ENCODE measurements at places on chromosomes 12 and 14. TPM values are rescaled to one million over a fixed set of nuclear protein-coding genes. Genes with fewer than 3 reads are reported as not detected.

DNA sequence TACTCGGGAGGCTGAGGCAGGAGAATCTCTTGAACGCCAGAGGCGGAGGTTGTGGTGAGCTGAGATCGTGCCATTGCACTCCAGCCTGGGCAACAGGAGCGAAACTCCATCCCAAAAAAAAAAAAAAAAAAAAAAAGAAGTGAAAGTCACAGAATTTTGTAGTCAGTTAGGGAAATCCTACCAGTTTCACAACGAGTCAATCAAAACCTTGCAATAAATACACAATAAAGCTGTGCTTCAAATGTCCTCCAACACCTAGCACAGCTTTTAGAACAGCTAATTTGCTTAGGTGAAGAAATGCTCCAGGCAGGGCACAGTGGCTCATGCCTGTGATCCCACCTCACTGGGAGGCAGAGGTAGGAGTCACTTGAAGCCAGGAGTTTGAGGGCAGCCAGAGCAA, 112.8 kb upstream of the ATF7IP start:
- no peak overlapping the region for H3K27ac ChIP-seq
- no peaks in the 10 kb centered on the region for H3K27me3 ChIP-seq
- H3K4me1 ChIP-seq, result peaks cover 33% of the 10 kb centered on the region
- H3K36me3 ChIP-seq, result no peaks in the 10 kb centered on the region

DNA sequence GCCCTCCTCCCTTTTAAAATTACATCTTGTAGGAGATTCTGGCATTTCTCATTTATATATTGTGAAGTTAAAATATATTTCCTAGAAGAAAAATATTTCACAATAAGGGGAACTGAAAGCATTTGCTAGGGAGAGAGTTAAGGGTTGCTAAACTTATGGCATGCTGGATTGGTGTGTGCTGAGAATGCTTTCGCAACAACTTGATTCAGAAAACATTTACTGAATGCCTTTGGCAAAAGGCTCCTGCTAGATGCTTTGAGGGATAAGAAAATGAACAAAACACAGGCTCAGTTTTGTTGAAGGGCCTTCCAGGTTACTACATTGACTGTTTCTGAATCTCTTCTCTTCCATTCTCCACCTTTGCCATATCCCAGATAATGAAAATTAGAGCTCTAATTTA, 67.5 kb downstream of the DIP2B start:
- DNase-seq, result peak; percentile 57
- H3K36me3 ChIP-seq, result no peaks in the 10 kb centered on the region
- H3K4me1 ChIP-seq, result peaks cover 70% of the 10 kb centered on the region
- H3K27me3 ChIP-seq, result no peaks in the 10 kb centered on the region

GRCh38 chr12:69916544-69917235, 91.7 kb downstream of the MYRFL start:
- H3K36me3 ChIP-seq, result no peaks in the 10 kb centered on the region
- no peak for DNase-seq
- no peaks in the 10 kb centered on the region for H3K27me3 ChIP-seq
- no peak overlapping the region for H3K4me3 ChIP-seq

GRCh38 chr14:105475269-105476096, 862 bp downstream of the CRIP2 start:
- H3K27ac ChIP-seq, result peak overlapping the region; percentile 87
- peaks cover 50% of the 10 kb centered on the region for H3K4me1 ChIP-seq
- H3K27me3 ChIP-seq, result no peaks in the 10 kb centered on the region
- DNase-seq, result no peak
- H3K36me3 ChIP-seq, result no peaks in the 10 kb centered on the region
- H3K4me3 ChIP-seq, result peak overlapping the region; percentile 77

DNA sequence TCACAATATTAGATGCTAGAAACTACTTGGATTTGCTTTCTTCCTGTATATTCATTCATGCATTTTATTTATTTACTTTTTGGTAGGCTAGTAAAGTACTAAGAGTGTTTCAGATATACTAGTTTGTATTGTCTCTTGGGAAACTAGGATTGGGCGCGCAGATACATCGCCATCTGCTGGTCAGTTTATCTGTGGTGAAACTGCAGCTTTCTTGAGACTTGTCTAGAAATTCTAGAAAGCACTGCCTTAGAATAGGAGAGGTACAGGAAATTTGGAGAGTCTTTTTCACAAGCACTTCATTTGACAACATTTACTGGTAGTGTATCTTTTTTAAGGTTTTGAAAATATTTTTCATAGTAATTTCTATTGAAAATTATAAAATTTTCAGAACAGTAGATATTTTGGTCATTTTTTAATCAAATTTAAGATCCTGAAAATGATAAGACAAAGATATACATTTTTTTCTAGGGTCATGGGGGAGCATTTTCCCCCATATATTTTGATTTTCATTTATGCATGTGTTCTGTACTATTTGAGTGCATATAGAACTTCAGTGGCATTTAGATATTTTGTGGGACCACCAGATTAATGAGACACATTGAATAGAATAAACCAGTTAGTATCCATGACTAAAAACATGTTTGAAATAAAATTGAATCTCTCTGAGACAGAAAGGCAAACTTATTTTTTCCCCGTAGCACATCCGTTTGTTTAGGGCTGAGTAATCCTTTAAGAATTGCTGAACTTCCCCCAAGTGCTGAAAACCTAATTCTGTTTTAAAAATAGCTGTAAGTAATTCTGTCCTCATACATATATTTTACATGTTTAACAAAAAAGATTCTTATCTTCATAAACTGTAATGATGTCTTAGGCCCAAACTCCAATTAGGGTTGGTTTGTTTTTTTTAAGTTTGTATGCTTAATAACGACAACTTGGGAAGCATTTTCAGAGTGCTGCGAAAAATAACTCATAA, 44.5 kb downstream of the SLC38A6 start:
- DNase-seq, result peak; percentile 71
- H3K36me3 ChIP-seq, result no peaks in the 10 kb centered on the region
- H3K4me3 ChIP-seq, result no peak overlapping the region
- no peak overlapping the region for H3K27ac ChIP-seq
- no peaks in the 10 kb centered on the region for H3K4me1 ChIP-seq

Gene KCTD10
- total RNA-seq, result 54.8 TPM

- H3K36me3 ChIP-seq, result no peaks in the 10 kb centered on the region
- no peak overlapping the region for H3K27ac ChIP-seq
- no peaks in the 10 kb centered on the region for H3K4me1 ChIP-seq
- no peaks in the 10 kb centered on the region for H3K27me3 ChIP-seq
- no peak for DNase-seq
- H3K4me3 ChIP-seq, result no peak overlapping the region
Measured at GRCh38 chr14:58663494-58664111, 25.8 kb downstream of the DACT1 start.

Gene CLEC1B
- not detected for total RNA-seq

DNA sequence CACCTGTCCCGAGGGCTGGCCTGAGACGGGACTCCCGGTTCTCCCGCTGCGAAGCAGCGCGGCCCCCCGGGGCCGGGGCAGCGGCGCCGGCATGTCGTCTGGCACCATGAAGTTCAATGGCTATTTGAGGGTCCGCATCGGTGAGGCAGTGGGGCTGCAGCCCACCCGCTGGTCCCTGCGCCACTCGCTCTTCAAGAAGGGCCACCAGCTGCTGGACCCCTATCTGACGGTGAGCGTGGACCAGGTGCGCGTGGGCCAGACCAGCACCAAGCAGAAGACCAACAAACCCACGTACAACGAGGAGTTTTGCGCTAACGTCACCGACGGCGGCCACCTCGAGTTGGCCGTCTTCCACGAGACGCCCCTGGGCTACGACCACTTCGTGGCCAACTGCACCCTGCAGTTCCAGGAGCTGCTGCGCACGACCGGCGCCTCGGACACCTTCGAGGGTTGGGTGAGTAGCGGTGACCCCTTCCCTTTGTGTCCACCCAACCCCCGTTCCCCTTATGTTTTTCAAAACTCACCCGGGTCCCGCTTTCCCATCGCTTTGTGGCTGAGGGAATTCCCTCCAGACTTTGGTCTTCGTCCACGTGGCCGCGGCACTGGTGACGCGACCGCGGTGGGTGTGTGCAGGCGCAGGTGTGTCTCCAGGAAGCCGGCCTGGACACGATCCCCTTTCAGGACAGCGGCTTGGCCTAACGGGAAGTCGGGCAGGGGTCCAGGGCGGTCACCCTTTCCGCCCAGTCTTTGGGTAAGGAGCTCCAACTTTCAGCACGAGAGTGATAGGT, 826 bp downstream of the PRKCH start:
- no peaks in the 10 kb centered on the region for H3K27me3 ChIP-seq
- H3K36me3 ChIP-seq, result no peaks in the 10 kb centered on the region
- peak; percentile 29 for DNase-seq
- H3K27ac ChIP-seq, result peak overlapping the region; percentile 49
- H3K4me1 ChIP-seq, result peaks cover 6% of the 10 kb centered on the region
- peak overlapping the region; percentile 70 for H3K4me3 ChIP-seq

DNA sequence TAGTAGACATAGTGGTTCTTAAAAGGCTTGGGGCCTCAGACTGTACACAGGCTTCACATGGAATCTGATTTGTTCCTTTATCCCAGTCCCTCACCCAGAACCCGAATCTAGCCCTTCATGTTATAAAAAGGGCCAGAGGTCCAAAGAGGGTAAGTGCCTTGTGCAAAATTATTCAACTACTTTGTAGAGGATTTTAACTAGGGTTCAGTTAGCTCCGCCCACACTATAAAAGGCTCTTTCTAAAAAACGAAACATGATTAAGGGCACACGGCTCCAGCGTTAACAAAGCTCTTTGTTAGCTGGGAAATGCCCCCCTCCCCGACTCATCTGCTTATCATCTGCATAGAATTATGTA, 3.2 kb upstream of the SOCS2 start:
- H3K36me3 ChIP-seq, result peaks cover 6% of the 10 kb centered on the region
- H3K27ac ChIP-seq, result peak overlapping the region; percentile 97
- H3K4me3 ChIP-seq, result peak overlapping the region; percentile 87
- H3K27me3 ChIP-seq, result no peaks in the 10 kb centered on the region

Gene ASB2
- total RNA-seq, result 0.66 TPM

DNA sequence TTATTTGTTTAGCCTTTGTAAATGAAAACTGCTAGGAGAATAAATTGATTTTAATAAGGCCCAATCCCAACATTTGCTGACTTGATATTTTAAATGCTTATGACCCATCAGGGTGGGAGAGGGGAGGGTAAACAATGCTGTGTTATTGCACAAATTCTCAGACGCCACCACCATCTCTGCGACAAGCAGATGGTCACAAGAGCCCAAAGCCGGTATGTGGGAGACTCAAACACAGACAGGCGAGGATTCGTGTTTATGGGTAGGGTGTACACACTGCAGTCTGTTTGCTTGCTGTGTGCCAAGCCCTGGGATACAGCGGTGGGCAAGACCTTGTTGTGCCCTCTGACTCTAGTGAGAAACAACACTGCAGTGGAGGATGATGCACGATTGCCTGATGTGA, 39.2 kb upstream of the PWP1 start:
- H3K36me3 ChIP-seq, result no peaks in the 10 kb centered on the region
- DNase-seq, result no peak
- H3K27ac ChIP-seq, result no peak overlapping the region
- no peaks in the 10 kb centered on the region for H3K27me3 ChIP-seq
- H3K4me3 ChIP-seq, result no peak overlapping the region
- no peaks in the 10 kb centered on the region for H3K4me1 ChIP-seq

GRCh38 chr12:86801439-86801838, 545.2 kb upstream of the MGAT4C start:
- no peaks in the 10 kb centered on the region for H3K36me3 ChIP-seq
- no peak overlapping the region for H3K4me3 ChIP-seq
- no peak for DNase-seq

Gene AKAP3
- 4.5 TPM for total RNA-seq

DNA sequence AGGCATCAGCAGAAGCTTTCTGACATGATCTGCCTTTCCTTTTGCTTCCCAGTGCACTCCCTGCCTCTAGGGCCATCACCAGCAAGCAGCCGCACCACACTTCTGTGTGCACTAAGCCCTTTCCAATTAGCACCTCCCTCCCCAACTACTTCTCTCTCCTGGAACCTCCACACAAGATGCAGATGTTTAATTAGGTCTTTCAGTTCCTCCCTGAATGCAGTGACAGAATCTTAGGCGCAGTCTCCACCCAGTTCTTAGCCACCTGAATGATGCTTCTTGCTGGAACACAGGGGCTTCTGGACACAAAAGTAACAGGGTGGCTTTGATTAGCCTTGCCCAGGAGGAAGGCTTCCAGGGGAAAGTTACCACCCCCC, 32.9 kb downstream of the NIN start:
- no peak overlapping the region for H3K27ac ChIP-seq
- DNase-seq, result no peak
- no peaks in the 10 kb centered on the region for H3K36me3 ChIP-seq
- H3K4me3 ChIP-seq, result no peak overlapping the region
- no peaks in the 10 kb centered on the region for H3K27me3 ChIP-seq

DNA sequence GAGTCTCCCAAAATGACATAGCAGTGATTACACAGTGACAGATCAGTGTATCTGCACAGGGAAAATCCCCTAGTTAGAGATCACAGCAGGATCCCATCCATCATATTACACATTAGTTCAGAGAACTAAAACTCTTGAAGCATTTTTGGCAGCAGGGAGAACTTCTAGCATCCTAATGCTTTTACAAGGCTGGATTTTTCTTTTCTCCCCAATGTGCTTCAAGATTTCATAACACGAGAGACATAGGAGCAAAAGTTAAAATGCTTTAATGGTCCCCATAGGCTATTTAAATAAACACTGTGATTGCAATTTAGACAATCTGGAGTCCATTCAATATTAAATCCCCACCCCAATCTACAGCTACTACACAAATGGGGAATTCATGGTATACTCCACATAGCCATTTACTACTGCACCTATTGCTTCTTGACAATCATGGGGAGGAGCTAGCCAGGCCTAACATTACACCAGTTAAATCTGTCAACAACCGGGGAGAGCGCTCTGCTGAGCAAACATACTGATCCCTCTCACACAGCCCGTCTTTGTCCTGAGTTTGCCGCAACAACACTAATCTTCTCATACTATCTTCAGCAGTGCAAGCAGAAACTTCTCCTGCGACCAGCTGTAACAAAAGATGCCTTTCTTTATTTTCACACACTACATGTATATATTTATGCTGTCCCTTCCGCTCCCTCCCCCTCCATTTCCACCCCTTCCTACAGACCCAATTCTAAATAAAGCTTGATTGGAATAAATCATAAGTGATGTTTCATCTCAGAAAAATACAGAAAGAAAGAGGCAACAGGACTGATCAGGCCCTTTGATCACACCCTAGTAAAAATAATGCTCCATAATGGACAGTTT, 120.3 kb upstream of the SOX5 start:
- no peak overlapping the region for H3K4me3 ChIP-seq
- no peak for DNase-seq
- no peaks in the 10 kb centered on the region for H3K27me3 ChIP-seq

DNA sequence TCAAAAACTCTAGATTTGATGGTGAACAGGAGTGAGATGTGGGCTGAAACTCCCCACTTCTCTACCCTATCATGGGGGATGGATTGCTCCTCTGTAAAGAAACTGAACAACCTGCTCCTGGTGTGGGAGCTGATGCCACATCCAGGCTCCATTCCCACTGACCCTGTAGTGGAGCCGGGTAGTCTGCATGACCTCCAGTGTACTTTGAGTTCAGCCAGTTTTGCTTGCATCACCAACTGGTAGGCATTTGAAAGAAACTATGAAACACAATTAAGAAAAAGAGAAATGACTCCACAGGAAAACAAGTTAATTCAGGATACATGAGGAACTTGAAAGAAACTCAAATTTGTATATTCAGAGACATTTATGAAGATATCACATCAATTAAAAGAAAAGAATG, 27.3 kb upstream of the EMP1 start:
- no peak overlapping the region for H3K4me3 ChIP-seq
- no peak overlapping the region for H3K27ac ChIP-seq
- no peaks in the 10 kb centered on the region for H3K27me3 ChIP-seq
- H3K36me3 ChIP-seq, result no peaks in the 10 kb centered on the region
- H3K4me1 ChIP-seq, result no peaks in the 10 kb centered on the region
